HT1080 (cell line): ENCODE measurements at places on chromosomes 5 and 9. TPM values are rescaled to one million over a fixed set of nuclear protein-coding genes. Genes with fewer than 3 reads are reported as not detected.

GRCh38 chr5:179113143-179113530 lies 53.0 kb downstream of the ZNF354C start:
- no peak for DNase-seq

GRCh38 chr9:122463828-122464632 lies 13.7 kb downstream of the OR1J1 start:
- DNase-seq = peak; percentile 66

GRCh38 chr9:109036744-109037680 lies 23.7 kb upstream of the CTNNAL1 start:
- no peak for DNase-seq

DNA sequence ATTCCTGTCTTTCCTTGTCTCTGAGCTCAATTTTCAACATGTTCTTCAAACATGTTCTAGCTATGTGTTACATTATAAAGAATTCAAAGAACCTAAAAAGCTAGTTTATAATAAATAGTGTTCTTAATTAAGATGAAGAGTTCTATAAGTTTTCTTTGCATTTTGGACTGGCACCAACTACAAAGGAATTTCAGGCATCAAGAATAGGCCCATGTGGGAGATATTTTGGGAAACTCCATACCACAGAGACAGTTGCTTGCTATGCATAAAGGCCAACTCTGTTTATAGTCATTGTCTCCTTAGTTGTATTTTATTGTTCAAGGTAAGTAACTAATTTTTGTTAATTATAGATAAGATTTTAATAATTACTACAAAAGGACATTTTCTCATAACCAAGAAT lies 4.5 kb downstream of the SLF1 start:
- no peak for DNase-seq

GRCh38 chr5:140103154-140103553 lies 10.8 kb upstream of the PURA start:
- no peak for DNase-seq

DNA sequence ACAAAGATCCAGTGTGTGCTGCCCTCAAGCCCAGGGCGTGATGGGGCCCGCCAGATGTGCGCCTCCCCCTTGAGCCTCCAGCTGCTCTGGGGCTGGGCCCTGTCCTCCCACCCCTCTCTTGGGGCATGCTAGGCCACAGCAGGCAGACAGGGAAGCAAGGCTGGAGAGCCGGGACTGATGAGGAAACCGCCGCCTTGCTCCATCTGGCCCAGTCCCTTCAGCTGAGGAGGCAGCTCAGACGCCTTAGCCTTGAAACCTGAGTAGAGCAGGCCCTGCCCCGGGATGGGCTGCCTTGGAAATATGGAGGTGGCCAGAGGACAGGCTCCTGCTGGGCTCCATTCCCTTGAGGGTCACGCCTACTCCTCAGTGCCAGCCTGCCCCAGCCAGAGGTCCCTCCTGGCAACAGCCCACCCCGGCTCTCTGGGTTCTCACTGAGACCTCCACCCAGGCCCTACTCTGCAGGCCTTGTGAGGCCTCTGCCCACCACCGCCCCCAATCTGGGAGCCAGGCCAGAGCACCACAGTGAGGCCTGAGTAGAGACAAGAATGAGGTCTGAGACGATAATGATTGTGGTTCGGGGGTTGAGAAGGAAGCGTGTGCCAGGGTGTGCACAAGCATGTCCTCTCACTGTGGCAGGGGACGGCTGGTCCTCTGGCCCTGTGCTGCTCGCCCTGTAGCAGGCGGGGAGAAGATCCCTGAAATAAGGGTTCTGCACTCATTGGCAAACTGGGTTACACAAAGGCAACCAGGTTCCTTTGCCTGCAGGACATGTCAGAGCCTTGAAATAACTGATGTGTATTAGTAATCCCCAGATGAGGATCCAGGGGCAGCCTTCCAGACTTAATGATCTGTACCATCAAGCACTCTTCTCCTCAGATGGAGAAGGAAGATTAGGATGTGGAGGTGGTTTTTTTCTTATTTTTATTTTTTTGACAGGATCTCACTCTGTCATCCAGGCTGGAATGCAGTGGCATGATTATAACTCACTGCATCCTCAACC lies 30.9 kb downstream of the CXXC5 start:
- DNase-seq = no peak

DNA sequence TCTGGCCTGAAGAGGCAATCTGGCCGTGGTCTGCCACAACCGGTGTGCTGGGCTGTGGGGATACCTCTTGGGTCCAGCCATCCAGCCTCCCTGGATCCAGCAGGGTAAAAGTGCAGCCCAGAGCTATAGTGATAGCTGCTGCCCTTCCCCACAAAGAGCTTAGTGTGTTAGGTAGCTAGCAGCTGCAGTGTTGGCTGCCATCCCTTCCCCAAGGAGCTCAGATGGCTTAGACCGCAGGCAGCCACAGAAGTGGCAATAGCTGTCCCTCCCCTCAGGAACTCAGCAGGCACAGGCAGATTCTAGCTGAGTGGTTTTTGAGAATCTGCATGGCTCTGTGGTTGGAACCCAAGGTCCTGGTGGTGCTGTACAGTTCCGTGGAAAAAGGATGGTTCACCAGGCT lies 40.1 kb downstream of the GIN1 start:
- DNase-seq = no peak

GRCh38 chr5:68565427-68565826 lies 349.9 kb downstream of the PIK3R1 start:
- no peak for DNase-seq

DNA sequence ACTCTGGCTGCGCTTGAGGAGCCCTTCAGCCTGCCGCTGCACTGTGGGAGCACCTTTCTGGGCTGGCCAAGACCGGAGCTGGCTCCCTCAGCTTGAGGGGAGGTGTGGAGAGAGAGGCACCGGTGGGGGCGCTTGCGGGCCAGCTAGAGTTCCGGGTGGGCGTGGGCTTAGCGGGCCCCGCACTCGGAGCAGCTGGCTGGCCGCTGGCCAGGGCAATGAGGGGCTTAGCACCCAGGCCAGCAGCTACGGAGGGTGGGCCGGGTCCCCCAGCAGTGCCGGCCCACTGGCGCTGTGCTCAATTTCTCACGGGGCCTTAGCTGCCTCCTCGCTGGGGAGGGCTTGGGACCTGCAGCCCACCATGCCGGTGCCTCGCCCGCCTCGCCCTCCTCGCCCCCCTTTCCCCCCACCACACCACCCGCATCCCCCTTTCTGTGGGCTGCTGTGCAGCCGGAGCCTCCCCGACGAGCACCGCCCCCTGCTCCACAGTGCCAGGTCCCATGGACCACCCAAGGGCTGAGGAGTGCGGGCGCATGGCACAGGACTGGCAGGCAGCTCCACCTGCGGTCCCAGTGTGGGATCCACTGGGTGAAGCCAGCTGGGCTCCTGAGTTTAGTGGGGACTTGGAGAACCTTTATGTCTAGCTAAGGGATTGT lies 954.5 kb downstream of the DTWD2 start:
- no peak for DNase-seq

DNA sequence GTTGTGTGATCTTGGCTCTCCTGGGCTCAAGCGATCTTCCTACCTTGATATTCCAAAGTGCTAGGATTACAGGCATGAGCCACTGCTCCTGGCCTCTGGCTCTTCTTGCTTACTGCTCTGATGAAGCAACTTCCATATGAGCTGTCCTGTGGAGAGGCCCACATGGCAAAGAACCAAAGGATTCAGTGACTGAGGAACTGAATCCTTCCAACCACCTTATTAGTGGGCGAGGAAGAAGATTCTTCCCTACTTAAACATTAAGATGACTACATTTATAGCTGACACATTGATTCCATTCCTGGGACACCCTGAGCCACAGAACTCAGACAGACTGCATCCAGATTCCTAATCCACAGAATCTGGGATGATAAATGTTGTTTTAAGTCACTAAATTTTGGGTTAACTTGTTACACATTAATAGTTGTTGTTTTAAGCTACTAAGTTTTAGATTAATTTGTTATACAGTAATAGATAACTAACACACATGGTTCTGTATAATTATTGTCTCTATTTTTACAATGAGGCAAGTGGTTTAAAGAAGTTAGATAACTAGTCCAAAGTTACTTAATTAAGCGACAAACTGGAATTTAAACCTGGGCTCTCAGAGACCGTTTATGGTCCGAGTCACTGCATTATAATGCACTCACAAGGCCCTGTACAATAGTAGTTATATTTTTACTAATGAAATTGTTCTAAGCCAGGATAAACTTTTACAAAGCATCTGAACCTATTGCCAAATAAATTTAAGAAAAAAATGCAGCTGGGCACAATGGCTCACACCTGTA lies 16.7 kb upstream of the SLCO4C1 start:
- peak; percentile 41 for DNase-seq

GRCh38 chr9:69193685-69194032 lies 19.6 kb downstream of the TJP2 start:
- DNase-seq = no peak

- no peak for DNase-seq
These were observed 5.3 kb upstream of the SOX30 start for GRCh38 chr5:157657516-157657915.

- no peak for DNase-seq
These were observed 48.6 kb upstream of the KCNMB1 start for GRCh38 chr5:170437621-170438375.

- peak; percentile 84 for DNase-seq
These were observed 46.7 kb downstream of the GDNF start for GRCh38 chr5:37792975-37793631.

DNA sequence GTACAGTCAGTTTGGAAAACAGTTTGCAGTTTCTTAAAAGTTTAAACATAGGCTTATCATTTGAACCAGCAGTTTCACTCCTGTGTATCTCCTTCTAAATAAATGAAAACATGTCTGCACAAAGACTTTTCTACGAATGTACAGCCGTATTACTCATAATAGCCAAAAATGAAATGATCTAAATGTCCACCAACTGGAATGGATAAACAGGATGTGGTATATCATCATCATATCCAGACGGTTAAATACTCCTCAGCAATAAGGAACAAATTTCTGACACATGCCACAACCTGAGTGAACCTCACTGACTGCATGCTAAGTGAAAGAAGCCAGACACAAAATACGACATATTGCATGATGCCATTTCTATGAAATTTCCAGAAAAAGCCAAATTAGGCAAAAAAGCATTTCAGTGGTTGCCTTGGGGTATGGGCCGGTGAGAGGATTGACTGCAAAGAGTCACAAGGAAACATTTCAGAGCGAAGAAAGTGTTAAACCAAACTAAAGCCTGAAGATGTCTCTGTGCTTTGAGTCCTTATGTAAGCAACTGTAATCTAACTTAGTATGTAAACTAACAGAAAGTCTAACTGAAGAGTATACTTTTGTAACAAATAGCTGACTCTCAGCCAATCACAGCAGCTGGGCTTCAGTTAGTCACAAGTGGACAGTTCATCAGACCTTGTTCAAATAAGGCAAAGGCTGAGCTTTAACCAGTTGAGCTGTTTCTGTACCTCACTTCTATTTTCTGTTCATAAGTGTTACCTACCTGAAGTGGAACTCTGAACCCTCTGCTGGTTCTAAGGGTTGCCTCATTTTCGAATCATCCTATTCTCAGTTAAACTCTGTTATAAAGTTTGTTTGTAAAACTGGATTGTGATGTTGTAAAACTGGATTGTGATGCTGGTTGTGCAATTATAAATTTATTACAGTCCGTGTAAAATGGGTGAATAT lies 65.2 kb downstream of the TRIO start:
- DNase-seq = peak; percentile 85

DNA sequence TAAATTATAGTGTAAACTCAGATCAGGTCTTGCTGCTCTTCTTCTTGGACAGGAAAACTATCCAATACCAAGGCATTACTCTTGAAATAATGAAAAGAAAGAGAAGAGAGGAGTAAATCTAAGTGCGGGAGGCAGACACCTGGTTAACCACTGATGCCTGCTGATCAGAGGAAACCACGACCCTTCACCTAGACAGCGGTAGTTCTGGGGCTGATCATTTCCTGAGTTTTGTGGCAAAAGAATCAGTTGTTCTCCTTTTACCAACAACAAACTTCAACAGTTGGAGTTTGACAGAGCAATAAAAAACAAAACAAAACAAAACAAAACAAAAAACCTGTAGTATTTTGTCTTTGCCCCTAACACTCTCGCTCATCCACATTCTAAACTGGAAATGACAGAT lies 3.0 kb downstream of the RLN1 start:
- DNase-seq = no peak

The FREM1 gene
- 0.05 and 0.10 TPM in 2 replicates for total RNA-seq

The GNA14 gene
- not detected in 2 replicates for total RNA-seq

The OR1Q1 gene
- not detected in 2 replicates for total RNA-seq

The PCDHB5 gene
- 0.10 and 0.90 TPM in 2 replicates for total RNA-seq

The FBP1 gene
- total RNA-seq = not detected in 2 replicates

The CAMK4 gene
- total RNA-seq = 28.0 and 35.4 TPM in 2 replicates
